ENCODE measurements at places on chromosomes 3 and 15.
A peak's percentile ranks its signal among the peaks of the same experiment; 100 is the strongest.

- no peak for DNase-seq
Measured at GRCh38 chr15:100842756-100843730, 36.6 kb upstream of the ALDH1A3 start.

GRCh38 chr3:138829886-138830510, 4.7 kb downstream of the PIK3CB start:
- DNase-seq, result no peak

DNA sequence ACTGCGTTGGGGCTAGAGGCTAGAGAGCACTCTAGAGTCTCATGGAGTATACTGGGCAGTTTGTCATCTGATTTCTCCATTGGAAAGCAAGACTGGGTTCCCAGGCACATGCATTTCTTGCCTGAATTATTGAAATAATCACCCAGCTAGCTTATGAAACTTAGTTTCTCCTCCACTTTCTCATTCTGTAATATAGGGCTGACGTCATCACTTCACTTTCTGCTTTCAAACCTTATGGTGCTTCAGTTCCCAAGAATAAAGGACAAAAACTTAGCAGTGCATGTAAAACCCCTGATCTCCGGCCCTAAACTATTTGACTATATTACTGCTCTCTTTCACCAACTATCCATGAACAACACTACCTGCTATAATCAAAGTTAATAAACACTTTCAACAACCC, 147.9 kb downstream of the IGSF11 start:
- no peak for DNase-seq

DNA sequence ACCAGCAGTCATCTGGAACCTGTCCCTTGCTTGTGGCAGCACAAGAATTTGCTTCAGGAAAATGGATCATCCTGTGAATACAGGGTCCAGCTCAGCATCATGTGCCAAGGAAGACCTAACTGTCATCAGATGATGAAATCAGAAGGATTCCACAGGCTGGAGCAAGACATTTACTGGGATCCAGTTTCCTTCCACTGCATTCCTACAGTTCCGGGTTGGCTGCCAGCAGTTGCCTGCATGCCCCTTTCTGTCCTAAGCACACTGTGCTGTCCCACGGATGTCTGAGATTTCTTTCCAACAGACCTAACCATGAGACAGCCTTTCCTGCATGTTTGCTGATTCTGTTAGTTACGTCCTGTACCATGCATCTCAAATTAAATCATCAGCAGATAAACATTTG, 140.7 kb downstream of the IMPG2 start:
- DNase-seq, result no peak

GRCh38 chr3:74532446-74532845, 82.0 kb downstream of the CNTN3 start:
- DNase-seq, result no peak

DNA sequence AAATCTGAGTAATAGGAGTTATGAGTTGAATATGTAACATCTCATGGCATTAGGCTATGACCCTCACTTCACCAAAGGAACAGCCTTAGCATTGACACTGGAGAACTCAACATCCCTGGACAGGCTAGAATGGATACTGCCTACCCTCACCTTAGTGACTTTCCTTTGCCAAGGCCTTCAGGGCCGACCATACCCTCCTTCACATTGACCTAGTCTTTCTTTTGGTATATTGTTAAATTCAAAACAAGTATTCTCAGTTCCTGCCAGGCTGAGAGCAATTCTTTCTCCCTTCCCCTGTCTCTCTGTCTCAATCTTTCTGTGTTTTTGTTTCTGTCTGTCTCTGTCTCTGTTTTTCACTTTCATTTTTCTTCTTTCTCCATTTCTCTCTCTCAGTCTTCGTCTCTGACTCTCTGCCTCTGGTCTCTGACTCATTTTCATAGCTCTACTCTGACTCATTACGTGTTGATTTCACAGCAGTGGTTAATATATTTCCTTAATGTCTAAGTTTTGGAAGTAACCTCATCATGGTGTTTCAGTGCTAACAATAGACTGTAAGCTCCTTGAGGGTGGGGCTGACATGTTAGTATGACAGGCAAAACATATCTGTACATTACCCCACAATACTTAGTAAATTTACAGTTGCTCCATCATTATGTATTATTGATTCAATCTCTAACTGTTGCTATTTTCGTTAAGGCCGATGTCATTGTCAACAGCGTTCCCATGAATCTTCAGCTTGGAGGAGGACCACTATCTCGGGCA, 32.5 kb downstream of the PARP15 start:
- no peak for DNase-seq

- no peak for DNase-seq
Measured at GRCh38 chr3:69126999-69127398, 4.6 kb upstream of the LMOD3 start.

- DNase-seq, result no peak
Measured at GRCh38 chr3:87828046-87828445, 230.8 kb downstream of the CGGBP1 start.

- no peak for DNase-seq
Measured at GRCh38 chr15:62426387-62426956, 261.4 kb upstream of the C2CD4B start.

DNA sequence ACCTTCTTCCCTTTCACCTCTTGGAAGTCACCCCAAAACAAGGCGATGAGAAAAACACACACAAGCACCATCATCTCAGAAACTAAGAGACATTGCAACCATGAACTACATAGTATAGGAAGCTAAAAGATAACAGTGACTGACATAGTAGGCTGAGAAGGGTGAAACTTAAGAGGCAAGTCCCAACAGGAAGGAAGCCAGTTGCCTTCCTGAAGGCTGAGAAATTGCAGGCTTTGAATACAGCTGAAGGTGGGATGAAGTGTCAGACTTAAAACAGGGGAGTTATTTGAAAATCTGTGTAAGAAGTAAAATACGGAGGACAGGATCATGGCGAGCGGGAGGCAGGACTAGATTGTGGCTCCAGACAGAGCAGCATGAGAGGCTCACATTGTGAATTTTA, 27.8 kb downstream of the SLC27A2 start:
- DNase-seq, result no peak

DNA sequence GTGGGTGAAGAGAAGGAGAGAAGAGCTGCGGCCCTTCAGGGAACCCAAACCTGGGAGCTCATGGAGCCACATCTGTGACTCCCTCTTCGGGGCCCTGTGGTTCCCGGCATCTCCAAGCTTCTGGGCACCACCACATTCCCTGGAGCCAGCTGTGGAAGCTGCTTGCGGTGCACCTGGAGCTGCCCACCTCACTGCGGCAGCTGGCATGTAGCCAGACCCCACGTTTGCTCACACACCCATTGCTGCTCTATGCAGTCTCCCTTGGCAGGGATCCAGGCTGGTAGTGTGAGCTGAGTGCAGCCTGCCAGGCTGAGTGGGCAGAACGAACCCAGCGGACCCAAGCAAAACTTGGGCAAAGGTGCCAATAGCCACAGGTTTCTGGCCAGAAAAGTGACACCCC, 16.8 kb upstream of the PLA2G4E start:
- DNase-seq, result no peak

- no peak for DNase-seq
Measured at GRCh38 chr15:38671675-38672254, 107.2 kb upstream of the RASGRP1 start.

- DNase-seq, result no peak
Measured at GRCh38 chr3:98361289-98361688, 7.6 kb downstream of the OR5K4 start.

DNA sequence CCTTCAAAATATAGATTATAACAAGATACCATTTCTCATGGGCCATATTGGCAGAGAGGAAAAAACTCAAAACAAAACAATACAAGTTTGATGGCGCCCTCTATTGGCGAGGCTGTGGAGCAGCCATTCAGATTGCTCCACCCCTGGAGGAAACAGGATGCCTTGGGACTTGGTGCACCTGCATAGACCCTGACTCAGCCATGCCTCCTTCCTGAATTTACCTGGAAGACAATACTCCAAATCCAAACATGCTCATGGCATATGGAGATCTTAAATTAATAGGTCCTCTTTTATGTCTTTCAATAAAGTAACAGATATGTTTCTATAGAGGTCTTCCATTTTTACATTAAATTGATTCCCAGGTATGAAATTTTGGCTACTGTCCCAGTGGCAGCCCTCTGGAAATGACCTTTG, 90.0 kb downstream of the APBA2 start:
- DNase-seq, result peak; percentile 50

DNA sequence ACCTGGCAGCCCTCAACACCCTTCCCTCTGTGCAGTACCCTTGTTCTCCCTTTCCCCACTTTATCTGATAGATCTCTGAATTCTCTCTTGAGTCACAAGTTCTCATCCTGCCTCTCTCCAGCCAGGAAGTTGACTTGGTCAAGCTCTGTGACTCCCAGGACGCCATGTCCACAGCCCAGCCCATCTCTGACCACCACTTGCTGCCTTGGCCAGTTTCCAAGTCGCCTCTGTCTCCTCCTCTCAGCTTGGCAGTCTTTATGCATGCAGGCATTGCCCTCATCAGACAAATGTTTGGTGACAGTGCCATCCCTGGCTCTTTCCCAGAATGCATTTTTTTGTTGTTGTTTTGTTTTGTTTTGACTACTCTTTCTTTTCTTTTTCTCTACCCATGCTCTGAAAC, 25.7 kb downstream of the ZNF35 start:
- DNase-seq, result no peak

DNA sequence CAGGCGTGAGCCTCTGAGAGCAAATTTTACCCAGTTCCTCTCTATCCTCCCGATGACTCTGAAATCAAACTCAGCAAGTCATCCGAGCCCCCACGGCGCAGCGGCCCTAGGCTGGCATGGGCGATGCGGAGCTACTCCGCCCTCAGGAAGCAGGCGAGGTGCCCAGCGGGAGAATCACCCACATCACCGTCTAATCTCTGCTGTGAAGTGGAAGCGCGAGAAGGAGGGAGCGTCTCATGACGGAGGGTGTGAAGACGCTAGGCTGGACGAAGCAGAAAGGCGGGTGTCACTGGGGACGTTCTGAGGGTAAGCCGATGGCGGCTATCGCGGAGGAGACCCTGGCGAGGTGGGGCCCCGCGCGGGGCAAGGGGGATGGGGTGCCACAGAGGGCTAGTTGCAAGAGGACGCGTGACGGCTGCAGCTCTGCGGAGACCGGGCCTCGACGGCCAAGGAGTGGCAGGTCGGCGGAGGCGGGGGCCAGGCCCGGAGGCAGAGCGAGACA, 9.1 kb upstream of the GNAI2 start:
- DNase-seq, result no peak

GRCh38 chr3:32544894-32545293, 25.8 kb downstream of the DYNC1LI1 start:
- no peak for DNase-seq

- no peak for DNase-seq
Measured at GRCh38 chr3:45183872-45184262, 37.7 kb upstream of the CDCP1 start.

DNA sequence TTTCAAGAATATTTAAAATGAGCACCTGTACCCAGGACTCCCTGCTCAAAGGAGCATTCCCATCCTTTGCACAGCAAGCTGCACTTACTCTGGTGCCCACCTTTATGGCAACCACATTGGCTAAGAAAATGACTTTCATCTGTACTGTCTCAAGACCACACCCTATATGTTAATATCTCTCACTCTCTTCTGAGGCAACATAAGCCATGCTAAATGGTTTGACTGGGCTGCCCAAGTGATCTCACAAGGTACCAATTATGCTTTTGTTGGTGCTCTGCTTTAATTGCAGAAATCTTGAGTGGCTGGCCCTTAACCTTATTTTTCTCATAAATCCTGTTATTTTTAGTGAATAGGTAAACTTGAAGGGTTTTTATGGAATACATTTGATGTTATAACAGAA, 17.7 kb downstream of the RYK start:
- no peak for DNase-seq

GRCh38 chr3:38314764-38315487, 31.7 kb upstream of the XYLB start:
- no peak for DNase-seq

DNA sequence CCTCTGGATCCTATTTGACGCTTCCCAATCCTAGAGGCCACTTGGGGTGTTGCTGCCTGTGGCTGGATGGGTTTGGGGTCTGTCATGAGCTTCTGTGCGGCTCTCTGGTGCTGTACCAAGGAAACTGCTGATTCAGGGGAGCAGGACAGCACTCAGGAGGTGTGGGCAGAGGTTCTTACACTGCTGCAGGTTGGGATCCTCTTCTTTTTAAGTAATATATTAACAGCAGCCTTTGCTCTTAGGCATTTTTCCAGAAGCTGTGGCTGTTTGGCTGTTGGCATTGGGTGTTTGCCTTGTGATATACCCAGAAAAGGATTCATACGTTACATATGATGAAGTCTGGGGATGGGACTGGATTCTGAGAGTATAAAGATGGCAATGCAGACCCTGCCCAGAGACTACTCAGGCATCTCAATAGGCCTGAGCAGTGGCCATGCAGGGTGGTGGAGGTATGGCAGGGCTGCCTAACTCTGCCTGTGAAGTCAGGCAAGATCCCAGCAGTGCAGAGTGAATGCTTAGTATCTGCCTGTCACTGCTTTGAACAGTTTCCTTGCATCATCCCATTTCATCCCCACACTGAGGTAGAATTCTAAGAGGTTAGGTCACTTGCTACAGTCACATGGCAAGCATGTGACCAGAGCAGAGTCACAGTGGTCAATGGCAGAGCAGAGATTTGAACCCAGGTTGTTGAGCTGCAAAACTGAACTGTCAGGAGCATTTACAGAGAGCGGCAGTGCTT, 3.9 kb downstream of the ABHD6 start:
- no peak for DNase-seq

- DNase-seq, result no peak
Measured at GRCh38 chr3:24545887-24546286, 51.2 kb upstream of the THRB start.

GRCh38 chr3:45226206-45226915, at the start of gene TMEM158:
TMEM158 (minus strand) TSS chr3:45226287; CDS start chr3:45226027, 260 bp downstream.
- peak; percentile 64 for DNase-seq

DNA sequence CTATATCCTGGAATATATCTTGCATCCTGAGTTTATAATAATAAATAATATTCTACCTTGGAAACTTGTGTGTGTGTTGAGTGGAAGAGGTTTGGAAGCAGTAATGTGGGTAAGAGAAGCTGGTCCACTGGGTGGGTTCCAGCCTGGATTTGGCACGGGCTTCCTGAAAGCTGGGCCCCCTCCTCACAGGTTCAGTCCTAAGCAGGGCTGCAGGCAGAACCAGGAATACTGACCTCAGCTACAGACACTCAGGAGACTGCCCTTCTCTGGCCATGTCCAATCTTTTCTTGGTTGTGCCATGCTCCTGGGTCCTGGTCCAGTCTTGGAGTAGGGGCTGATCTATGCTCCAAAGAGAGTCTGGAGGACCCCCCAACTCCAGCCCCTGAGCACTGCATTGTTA, 4.5 kb downstream of the MYD88 start:
- no peak for DNase-seq

DNA sequence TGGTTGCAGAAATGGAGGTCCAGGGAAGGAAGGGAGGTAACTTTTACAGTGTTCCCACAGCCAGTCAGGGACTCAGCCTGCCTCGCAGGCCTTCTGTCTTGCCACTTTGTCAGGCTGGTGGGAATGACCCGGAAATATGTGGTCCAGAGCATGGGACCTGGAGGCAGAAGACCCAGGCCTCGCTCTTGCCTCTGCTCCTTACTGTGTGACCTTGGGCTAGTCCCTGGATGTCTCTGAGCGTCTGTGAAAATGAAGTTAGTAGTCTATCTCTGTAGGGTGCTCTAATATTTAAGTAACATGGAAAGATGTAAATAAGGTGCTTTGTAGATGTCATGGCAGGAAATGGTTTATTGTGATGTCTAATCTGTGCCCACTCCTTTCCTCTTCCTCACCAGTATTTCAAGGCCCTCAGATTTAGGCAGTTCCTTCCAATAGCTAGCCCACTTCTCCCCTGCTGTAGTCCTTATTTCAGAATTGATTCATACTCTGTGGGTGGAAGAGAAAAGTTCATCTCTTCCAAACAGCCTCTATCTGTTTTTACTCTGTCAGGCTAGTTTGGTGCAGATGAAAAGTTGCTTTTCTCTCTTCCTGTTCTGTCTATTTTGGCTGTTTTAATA, 9.1 kb downstream of the CORO2B start:
- no peak for DNase-seq

Measured in stimulated activated CD8-positive, alpha-beta memory T cell treated with anti-CD3 and anti-CD28 coated beads, Interleukin-4, amount 100 ng/mL, for 4 hours (primary cell).